ENCODE measurements at places on chromosomes 2 and 18. TPM values are rescaled to one million over a fixed set of nuclear protein-coding genes. Genes with fewer than 3 reads are reported as not detected.

The SERPINB3 gene
- not detected for total RNA-seq

GRCh38 chr18:23142251-23142929 is 7.1 kb downstream of the CABLES1 start:
- no peak for DNase-seq

DNA sequence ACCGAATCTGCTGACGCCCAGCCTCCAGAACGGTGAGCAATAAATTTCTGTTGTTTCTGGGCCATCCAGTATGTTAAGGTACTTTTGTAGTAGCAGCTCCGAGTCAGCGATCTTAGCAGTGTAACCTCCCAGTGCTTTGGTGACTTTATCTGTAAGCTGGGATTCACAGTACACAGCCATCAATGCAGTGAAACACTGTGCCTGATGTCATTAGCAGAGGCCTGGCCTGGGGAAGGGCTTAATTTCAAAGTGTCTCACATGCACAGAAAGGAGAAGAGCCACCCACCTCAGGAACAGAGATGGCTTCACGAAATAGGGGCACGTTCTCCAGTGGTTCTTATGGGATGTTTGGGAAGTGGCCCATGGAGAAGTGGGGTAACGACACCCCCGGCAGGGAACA is 281.2 kb downstream of the PHLPP1 start:
- no peak for DNase-seq

The MAP3K19 gene
- not detected for total RNA-seq

The STARD6 gene
- total RNA-seq, result not detected

- DNase-seq, result no peak
Measured at GRCh38 chr2:105323111-105323510, 6.4 kb downstream of the TGFBRAP1 start.

DNA sequence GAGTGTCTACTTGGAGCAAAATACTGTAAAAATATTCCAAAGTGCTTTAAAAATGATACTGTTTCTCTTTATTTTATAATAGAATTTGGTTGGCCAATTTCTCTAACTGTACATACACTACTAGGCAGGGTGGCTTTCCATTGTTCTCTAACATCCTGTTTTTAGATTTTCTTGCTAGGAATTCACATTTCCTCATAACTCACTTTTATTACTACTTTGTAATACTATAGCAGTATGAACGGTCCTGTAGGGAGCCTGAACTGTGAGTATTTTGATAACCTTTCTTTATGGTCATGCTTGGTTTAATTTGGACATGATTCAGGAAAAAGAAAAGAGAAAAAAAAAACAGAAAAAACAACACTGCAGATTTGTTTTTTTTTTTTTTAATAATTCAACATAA is 37.8 kb downstream of the GCG start:
- no peak for DNase-seq

The TUBA4B gene
- not detected for total RNA-seq

The NYAP2 gene
- total RNA-seq, result not detected

The RAB12 gene
- total RNA-seq, result 19.9 TPM

The PDE11A gene
- 2.6 TPM for total RNA-seq

- DNase-seq, result no peak
Measured at GRCh38 chr18:23838801-23839366, 149.6 kb downstream of the LAMA3 start.

DNA sequence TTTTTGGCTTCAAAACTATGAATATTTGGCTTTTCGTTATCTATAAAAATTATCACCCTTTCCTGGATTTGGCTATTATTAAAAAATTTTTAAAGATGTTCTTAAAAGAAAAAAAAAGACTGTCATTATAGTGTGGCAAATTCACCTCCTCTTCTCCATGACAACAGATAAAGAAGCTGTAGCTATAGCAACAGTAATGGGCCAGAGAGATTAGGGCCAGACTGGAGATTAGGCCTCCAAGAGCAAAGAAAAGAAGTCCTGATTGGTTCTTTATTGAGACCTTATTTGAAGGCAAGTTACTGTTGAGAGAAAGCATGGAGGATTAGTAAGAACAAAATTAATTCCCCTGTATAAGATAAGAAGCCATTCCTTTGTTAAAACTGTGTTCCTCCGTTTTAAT is 812.5 kb downstream of the DCC start:
- no peak for DNase-seq

GRCh38 chr2:117436697-117437096 is 377.8 kb upstream of the DDX18 start:
- no peak for DNase-seq

The RBKS gene
- total RNA-seq, result 1.1 TPM

DNA sequence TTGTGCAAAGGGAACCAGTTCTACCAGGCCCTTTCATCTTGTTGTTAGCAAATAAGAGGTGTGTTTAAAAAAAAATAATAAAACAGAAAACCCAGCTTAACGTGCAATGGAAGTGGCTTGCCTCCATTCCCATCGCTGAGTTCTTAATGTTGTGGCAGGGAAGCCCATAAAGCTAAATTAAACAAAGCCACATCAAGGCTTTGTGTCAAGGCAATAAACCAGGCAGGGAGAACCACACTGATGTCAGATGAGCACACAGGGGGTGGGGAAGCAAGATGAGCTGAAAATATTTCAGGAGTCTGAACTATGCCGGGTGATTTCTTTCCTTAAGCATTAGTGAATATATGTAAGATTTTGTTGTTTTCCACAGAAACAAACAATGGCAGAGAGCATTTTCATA is 73.5 kb downstream of the PHLPP1 start:
- DNase-seq, result no peak

GRCh38 chr18:4264347-4264791 is 190.7 kb downstream of the DLGAP1 start:
- peak; percentile 94 for DNase-seq

The CHRNG gene
- total RNA-seq, result not detected

- no peak for DNase-seq
Measured at GRCh38 chr2:180662521-180662920, 317.9 kb upstream of the UBE2E3 start.

DNA sequence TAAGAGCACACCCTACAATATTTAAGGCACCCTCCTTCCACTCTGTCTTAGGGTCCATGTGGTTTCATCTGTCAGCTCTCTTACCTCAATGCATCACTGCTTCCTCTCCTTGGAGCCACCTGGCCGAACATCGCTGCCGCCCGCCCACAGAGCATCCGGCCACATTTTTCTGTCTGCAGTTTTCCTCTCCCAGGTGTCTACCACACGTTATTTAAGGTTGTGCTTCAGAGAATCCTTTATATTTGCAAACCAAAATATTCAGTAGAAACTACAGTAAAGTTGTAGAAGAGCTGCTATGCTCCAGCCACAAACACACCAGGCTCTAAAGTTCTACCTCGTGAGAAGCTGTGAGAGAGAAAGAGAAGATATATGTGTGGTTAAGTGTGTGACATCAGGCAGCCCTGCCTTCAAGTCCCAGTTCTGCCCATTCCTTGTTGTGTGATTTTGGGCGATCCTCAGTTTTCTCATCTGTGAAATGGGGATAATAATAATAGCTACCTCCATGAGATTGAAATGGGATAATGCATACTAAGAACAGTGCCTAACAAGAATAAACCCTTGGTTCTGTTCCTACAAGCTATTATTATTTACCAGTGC is 4.9 kb upstream of the STK17B start:
- DNase-seq, result no peak

Measured in G401 (cell line).